ENCODE measurements at places on chromosomes 2 and 18. TPM values are rescaled to one million over a fixed set of nuclear protein-coding genes. Genes with fewer than 3 reads are reported as not detected.

DNA sequence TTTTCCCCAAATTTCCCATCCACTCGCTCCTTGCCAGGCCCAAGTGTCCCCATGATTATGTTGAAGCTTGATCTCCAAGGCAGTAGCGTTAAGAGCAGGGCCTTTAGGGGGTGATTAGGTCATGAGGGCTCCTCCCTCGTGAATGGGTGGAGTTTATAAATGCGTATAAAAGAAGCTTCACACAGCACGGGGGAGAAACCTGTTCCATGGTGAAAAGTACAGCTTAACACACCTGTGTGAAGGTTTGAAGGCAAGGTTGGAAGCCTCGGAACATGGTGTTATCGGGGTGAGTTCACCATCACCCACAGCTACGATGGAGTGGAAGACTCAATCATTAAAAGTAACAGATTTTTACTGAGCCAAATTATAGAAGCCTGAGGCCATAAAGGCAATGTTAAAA is 137.4 kb upstream of the ALKAL2 start:
- DNase-seq = no peak

KLHL41 gene
- polyA plus RNA-seq = 1.2 TPM

- DNase-seq = no peak
Measured at GRCh38 chr2:102041351-102041750, 49.6 kb downstream of the IL1R2 start.

REG3G gene
- polyA plus RNA-seq = not detected

DNA sequence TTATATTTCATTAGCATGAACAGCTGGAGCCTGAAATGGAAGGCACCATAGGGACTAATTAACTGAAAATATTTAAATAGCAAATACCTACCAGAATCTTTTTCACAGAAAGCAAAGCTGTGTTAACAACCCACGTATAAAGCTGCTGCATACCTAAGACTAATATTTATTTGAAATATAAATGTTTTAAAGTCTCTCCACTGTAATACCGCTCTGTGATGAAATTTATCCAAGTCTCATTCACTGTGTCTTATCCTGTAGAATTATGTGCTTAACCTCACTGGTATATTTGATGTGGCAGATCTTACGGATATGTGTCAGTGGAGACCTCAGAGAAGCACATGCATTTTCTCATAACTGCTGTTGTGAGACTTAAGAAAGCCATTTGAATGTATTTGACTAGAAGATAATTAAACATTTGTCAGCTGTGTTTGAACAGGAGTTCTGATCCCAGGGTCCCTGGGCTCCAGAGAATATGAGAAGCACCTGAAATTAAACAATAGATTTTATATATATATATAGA is 373.3 kb downstream of the ZNF804A start:
- no peak for DNase-seq

CD302 gene
- 34.1 TPM for polyA plus RNA-seq

DNA sequence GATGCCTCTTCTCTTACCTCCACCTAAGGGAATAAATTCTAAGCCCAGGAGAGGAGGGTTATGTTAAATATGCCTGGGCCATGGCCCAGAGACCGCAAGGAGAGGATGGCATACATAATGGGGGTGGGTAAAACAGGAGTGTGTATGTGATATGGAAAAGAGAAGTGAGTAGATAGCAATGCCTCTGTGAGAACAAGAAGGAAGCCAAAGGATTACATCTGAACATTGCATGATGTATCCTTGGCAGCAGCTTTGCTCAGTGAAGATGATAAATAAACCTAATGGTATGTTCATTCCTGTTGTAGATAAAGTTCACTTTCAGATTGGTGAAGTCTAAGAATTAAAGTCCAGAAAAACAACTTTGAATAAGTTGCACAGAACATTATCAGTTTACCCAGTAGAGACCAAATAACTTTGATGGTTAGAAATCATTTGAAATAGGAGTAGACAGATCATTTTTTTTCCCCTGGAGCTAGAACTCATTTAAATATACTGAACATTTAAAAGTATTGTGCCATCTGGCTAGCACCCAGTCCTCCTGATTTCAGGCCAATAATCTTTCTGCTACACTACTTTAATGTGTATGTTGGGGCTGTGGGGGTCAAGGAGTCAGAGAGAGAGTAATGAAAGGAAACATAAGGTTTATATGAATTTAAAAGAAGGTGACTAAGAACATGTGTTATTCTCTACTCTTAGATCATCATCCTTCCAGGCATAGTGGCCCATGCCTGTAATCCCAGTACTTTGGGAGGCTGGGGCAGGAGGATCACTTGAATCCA is 231.7 kb downstream of the PARD3B start:
- DNase-seq = no peak

SH2D6 gene
- 0.48 TPM for polyA plus RNA-seq

Data from left renal pelvis (tissue), 4 donors.